ENCODE measurements at places on chromosomes 1 and 21. TPM values are rescaled to one million over a fixed set of nuclear protein-coding genes. Genes with fewer than 3 reads are reported as not detected.

The VSIG8 gene
- 0.07 TPM for total RNA-seq

The STYXL2 gene
- not detected for total RNA-seq

The C1orf226 gene
- total RNA-seq: 0.07 TPM

The CHD1L gene
- 46.3 TPM for total RNA-seq
